Cardiac ventricle fibroblast (primary cell): ENCODE measurements at places on chromosomes 1 and 21. TPM values are rescaled to one million over a fixed set of nuclear protein-coding genes. Genes with fewer than 3 reads are reported as not detected.

The SLC44A5 gene
- total RNA-seq, result 0.25 and 0.44 TPM in 2 replicates

The FAM151A gene
- not detected in 2 replicates for total RNA-seq

The SLAMF6 gene
- total RNA-seq, result not detected in 2 replicates

The CNIH3 gene
- total RNA-seq, result 1.5 and 1.6 TPM in 2 replicates

The PIK3R3 gene
- 0.50 and 0.88 TPM in 2 replicates for total RNA-seq

The SNRNP40 gene
- 31.0 and 33.5 TPM in 2 replicates for total RNA-seq

The ACKR1 gene
- total RNA-seq, result 7.6 and 11.0 TPM in 2 replicates

The RNU1-4 gene
- total RNA-seq, result under 0.01 TPM in 2 replicates

The AK5 gene
- total RNA-seq, result 6.4 and 17.6 TPM in 2 replicates

The SLC35D1 gene
- total RNA-seq, result 6.9 and 8.2 TPM in 2 replicates

The PKP1 gene
- total RNA-seq, result 0.15 and 0.19 TPM in 2 replicates

The FCRL1 gene
- not detected in 2 replicates for total RNA-seq

The INSRR gene
- total RNA-seq, result under 0.01 TPM in 1 of 2 replicates, not detected in the other

The COL6A1 gene
- total RNA-seq, result 7,403 and 7,693 TPM in 2 replicates

The SLAMF9 gene
- total RNA-seq, result not detected in 2 replicates

The LHX8 gene
- not detected in 2 replicates for total RNA-seq

The GBP3 gene
- total RNA-seq, result 7.1 and 9.2 TPM in 2 replicates

The PPP1R12B gene
- 2.9 and 7.2 TPM in 2 replicates for total RNA-seq

The TMEM35B gene
- 61.8 and 63.0 TPM in 2 replicates for total RNA-seq

The TNNT2 gene
- total RNA-seq, result 0.78 TPM in 1 of 2 replicates, not detected in the other

The CACNA1E gene
- total RNA-seq, result not detected in 2 replicates

The SPRR2F gene
- not detected in 2 replicates for total RNA-seq

The MANEAL gene
- total RNA-seq, result 0.20 and 0.81 TPM in 2 replicates

The LAD1 gene
- not detected in 2 replicates for total RNA-seq
